ENCODE measurements at places on chromosomes 11 and 22.
A peak's percentile ranks its signal among the peaks of the same experiment; 100 is the strongest.

DNA sequence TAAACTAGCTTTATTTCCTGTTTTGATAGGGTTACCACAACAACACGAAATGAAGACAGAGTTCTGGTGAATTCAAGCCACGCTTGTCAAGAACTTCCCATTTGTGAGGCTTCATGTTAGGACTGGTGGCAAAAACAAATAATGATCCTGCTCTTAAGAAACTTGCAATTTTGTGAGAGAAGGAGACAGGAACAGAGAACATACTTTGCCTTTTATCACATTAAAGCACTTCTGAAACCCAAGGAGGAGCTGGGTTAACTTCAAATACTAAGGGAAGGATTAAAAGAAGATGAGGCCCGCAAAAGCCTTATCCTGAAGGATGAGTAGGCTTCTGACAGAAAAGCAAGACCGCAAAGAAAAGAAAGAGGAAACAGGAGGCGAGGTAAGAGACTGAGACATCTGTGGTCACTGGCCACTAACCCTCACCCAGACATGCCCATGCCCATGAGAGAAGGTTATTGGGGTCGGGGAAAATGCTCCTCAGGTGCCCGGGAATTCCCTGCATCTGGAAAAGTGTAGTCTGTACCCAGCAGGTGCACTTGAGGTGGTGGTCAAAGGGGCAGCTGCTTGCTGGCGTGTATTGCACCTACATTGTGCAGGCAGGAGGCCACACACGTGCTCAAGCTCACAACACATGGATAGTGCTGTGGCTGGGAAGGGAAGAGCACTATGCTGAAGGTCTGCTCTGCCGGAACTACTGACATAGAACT is 50.5 kb downstream of the MAPK1 start:
- no peak for DNase-seq

- peak; percentile 7 for DNase-seq
These were observed 63.6 kb upstream of the FAM181B start for GRCh38 chr11:82796998-82797961.

GRCh38 chr11:26702406-26702805 is 19.5 kb downstream of the SLC5A12 start:
- DNase-seq: no peak

GRCh38 chr11:133693110-133693509 is 152.2 kb downstream of the SPATA19 start:
- DNase-seq: no peak

DNA sequence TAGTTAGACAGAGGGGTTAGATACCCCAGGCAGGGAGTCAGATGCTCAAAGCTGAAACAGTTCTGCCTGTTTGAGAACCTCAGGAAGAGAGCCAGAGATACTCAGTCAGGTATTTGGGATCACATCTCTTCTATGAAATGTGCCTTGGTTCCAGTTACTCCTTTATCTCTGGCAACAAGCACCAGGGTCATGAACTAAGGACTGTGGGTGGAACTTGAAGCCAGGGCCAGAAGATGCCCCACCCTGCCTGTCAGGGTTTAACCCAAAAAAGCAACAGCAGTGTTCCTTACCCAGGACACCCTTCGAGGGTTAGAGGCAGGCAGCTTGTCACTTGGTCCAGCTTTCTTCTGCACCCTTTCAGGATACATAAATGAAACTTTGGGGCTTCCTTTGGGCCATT is 15.0 kb upstream of the WT1 start:
- DNase-seq: no peak

- no peak for DNase-seq
These were observed 15.5 kb downstream of the OTUB1 start for GRCh38 chr11:64001484-64002420.

DNA sequence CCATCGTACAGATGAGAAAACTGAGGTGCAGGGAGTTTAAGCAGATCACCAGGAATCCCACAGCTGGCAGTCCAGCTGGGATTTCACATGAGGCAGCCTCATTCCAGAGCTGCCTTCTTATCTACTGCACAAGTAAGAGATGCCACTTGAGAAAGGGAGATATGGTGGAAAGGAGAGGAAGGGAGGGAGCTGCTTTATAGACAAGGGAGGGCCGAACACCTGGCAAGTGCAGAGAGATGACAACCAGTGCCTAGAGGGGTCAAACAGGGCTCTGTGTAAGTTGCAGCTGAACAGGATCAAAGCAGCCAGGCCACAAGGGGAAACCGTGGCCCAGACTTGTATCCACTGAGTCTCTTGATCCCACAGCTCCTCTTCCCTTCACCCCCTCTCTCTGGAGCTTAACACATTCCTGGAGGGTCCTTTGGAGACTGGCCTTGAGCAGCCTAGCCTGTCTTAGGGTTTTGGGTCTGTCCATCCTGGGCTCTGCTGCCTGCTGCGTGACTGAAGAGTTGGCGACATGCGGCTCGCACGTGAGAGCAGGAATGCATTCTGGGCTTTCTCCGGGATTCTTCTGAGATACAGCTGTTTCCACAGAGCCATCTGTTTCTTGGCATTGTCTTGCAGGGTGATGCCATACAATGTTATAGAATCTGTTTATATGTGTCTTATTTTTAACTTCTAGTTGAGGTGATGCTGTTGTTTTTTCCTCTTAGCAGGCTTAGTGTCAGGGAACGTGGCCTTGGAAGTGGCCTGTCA is 268.5 kb upstream of the SYN3 start:
- DNase-seq: no peak

DNA sequence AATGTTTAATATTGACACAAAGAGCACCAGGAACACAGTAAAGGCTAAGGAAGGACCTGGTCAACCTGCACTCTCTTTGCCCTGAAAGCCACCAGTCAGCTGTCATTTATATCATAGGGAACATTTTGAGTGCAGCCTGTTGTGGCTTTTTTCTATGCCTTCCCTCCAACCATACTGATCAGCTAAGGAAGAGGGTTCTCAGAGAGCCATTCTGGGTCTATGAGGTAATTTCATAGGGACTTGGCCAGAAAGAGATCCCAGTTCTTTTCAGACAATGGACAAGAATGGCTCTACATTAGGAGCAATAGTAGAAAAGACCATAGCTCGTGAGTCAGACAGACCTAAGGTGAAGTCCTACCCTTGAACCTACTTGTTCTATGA is 132.8 kb downstream of the CCDC34 start:
- DNase-seq: no peak
